Stimulated activated CD8-positive, alpha-beta memory T cell treated with anti-CD3 and anti-CD28 coated beads, Interleukin-2, amount 100 ng/mL, for 48 hours (primary cell): ENCODE measurements at places on chromosomes 4 and X.

DNA sequence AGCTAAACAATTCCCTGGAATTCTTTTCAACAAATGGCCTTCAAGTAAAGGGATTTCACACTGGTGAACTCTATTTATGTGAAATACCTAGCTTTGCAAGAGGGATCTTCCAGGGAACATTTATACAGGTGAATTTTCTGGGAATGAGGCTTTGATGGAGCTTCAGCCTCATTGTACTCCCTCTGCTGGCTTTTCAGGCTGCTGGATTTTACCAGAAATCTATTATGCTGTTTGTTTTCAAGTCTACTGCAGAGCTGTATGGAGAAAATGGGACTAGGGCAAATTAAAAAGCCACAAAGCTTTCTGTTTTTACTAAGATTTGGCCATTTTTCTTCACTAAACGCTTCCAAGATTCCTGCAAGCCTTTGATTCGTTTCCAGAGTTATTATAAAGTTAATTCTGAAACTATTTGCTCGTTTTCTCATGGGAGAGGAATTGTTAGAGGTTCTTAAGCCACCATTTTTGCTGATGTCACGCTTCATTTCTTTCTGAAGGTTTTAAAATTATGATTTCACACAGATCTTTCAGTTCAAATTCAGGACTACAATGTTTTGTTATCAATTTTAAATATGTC lies 31.6 kb downstream of the KDM6A start:
- no peak for DNase-seq

- DNase-seq, result no peak
Measured at GRCh38 chrX:16838202-16839066, 31.7 kb downstream of the RBBP7 start.

GRCh38 chr4:107008115-107008514 lies 28.0 kb downstream of the DKK2 start:
- DNase-seq, result no peak

- DNase-seq, result no peak
Measured at GRCh38 chrX:151750511-151750910, 16.0 kb downstream of the CNGA2 start.

DNA sequence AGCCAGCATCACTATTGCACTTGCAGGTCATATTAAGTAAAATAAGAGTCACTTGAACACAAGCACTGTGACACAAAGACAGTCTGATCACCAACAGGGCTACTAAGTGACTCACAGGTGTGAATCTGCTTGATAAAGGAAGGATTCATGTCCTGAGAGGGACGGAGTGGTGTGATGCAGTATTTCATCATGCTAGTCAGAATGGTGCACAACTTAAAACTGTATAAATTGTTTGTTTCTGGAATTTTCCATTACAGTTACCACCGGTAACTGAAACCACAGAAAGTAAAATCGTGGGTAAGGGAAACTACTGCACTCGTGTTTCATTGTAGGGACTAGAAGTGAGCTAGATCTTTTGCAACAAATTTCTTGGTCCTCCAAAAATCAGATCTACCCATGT lies 109.7 kb downstream of the ELOVL6 start:
- no peak for DNase-seq

DNA sequence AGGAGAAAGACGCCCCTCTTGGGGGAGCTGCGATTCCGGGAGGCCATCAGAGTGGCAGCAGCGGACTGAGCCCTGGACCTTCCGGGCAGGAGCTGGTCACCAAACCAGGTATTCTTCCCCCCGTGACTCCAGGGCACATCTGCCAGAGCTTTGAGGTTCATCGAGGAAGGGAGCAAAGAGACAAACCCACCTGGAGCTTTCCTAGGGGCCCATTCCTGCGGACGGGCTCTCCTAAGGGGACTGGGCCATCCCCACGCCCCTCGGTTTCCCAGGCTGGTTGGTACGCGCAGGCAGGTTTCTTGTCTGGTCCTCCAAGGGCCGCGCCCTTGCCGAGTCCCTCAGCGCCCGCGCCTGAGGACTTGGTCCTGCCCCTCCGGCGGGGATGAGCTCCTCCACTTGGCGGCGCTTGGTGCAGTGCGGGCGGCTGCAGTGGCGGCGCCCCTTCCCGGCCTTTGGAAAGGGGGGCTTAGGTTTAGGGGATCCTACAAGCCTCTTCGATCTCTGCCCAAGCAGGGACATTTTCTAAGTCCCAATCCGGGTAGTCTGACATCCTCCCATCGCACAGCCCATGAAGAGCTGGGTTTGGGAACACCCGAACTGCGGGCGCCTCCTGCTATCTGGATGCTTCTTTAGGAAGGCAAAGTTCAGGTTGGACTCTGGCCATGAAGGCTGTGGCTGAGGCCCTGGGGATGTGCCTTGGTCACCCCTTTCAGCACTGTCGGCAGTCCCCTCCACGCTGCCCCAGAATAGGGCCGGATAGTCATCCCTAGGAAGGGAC lies 538 bp downstream of the STBD1 start:
- DNase-seq, result no peak

- no peak for DNase-seq
Measured at GRCh38 chrX:139816204-139816603, 108.2 kb upstream of the MCF2 start.

DNA sequence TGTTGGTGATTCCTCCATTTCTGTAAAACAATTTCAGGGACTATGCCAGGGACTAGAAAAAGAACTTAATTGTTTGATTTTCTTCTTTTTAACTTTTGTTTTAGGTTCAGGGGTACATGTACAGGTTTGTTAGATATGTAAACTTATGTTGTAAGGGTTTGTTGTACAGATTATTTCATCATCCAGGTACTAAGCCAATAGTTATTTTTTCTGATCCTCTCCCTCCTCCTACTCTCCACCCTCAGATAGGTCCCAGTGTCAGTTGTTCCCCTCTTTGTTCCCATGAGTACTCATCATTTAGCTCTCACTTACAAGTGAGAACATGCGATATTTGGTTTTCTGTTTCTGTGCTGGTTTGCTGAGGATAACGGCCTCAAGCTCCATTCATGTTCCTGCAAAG lies 70.8 kb upstream of the BOD1L1 start:
- DNase-seq, result no peak
